Stimulated activated CD4-positive, alpha-beta T cell treated with anti-CD3 and anti-CD28 coated beads, TNF-alpha, amount 100 ng/mL, for 1 hour (primary cell): ENCODE measurements at places on chromosomes 2 and 18.
A peak's percentile ranks its signal among the peaks of the same experiment; 100 is the strongest.

DNA sequence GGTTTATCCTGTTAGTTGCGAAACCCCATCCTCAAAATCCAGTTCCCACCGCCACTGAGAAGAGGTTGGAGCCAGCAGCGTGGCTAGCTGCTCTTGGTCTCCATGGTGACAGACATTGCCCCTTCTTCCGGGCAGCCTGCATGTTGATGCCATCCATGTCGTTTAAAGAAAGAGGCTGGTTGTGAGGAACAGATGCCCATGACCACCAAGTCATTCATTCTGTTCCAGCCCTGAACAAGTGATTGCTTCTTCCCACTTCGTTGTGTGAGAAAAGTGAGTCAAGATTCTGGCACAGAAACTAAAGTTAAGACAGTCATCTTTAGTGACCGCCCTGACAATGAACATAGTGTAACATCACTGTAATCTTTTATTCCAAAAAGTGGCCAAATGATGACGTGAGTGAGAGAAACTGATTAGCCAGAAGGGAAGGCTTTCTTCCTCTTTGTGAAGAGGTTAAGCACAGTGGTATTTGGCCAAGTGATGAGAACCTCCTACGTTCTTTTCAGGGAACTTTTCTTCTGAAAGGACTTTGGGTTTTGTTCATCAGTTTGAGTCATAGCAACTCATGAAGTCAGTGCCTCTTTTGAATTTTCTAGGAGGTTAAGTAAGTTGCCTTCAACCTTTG, 272.5 kb downstream of the GALR1 start:
- no peak for DNase-seq

- no peak for DNase-seq
These were observed 287.3 kb downstream of the EXOC6B start for GRCh38 chr2:72538486-72538885.

DNA sequence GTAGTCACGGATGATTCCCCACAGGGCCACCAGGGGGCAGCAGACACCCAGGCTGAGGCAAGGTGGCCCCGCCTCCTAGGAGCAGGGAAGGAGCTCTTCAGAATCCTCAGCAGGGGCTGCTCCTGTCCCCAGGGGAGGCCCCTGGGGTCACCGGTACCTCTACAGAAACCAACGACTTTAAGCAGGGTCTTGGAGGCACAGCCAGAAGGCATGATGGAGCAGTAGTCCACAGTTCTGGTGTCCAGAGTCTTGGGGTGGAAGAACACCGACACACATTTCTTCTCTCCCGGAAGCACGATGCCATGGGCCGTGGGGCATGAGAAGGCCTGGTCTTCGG, 11.5 kb downstream of the CFAP65 start:
- DNase-seq, result peak; percentile 43

- no peak for DNase-seq
These were observed 59.5 kb downstream of the RMDN2 start for GRCh38 chr2:37984589-37984988.

DNA sequence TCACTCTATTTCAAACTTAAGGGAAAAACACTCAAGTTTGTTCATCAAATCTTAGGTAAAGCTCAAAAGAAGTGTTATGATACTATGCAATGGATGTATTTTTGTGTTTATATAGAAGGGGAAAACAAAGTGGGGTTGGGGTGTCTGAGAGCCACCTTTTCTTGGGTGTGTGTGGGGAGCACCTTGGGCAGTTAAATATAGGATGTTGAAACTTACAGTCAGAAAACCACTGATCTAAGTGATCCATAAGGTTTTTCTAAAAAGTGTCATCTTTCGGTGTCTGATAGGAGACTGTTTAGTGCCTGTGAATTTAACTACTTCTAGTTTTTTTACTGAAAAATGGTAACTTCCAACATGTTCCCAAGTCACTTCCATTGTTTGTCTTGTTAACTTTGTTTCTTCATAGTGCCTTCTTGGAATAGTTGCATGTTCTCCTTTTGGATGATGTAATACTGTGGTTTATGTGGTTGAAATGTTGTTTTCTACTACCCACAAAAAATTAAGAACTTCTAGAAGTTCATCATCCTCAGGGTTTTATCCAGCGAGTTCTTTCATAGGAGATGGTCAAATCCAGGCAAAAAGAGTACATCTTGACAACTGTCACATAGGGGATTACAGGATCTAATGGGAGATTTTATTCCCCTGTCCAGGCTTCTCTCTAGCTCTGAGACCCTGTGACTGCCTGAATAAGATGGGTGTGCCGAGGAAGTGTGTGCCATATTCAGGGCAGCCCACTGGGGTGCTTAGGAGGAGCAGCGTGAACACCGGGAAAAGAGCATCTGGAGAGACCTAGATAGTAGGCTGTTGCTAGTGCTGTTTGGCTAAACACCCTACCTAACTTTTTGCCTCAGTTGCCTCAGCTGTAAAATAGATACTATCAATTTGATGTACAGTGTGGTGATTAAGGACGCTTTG, 46.2 kb downstream of the CAB39 start:
- DNase-seq, result no peak

DNA sequence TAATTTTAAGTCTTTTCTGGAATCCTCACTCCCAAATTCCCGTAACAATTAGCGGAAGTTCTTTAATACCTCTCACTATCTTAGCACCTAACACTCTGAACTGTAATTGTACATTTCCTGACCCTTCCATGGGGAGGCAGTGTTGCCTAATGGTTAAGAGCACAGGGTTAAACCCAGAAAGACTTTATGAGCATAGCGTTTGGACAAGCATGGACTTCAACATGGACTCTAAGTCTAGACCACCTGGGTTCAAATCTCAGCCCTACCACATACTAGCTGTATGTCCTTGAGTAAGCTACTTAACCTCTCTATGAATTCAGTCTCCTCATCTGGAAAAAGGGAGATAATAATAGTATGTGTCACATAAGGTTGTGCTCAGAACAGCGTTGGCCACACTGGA, 13.0 kb downstream of the ANTXR1 start:
- DNase-seq, result no peak

DNA sequence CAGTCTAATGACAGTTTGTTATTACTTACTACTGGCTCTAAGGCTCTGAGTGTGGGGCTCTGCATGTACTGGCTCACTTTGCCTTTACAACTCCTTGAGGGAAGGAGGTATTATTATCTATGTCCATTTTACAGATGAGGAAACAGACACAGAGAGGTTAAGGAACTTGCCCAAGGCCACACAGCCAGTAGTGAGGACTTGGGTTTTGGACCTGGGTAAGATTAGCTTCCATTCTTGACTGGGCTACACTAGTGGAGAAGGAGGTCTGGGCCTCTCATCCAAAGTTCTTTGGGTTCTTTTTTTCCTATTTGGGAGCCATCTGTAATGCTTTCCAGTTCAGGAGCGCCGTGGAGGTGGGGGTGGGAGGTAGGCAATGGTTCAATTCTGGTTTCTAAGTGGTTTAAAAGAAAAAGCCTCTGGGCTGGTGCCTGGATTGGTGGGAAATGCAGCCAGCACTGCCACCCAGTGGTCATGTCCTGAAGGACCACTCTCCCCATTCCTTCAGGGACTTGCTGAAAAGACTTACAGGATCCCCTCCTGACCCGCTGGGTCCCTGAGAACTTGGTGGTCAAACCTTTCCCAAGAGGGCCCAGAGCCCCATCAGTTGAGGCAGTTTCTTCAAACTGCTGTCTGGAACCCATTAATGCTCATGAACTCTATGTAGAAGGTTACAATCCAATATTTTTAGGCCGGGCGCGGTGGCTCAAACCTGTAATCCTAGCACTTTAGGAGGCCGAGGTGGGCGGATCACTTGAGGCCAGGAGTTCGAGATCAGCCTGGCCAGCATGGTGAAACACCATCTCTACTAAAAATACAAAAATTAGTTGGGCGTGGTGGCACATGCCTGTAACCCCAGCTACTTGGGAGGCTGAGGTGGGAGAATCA, 38.6 kb upstream of the NOTO start:
- DNase-seq, result peak; percentile 38

DNA sequence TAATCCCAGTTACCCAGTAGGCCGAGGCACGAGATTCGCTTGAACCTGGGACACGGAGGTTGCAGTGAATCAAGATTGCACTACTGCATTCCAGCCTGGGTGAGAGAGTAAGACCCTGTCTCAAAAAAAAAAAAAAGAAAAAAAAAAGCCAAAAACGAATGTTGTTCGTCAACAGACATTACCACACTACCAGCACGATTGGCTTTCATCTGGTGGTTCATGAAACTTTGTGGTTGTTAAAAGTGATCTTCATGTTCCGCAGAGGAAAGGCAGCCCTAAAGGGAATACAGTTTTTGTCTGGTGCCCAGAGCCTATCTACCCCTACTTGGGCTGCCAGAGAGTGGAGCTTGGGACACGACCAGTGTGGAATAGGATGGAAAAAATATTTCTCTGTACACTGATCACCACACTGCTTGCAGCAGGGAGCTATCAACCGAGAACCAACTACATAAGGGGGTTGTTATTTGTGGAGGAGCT, 13.6 kb upstream of the CXCR4 start:
- no peak for DNase-seq

GRCh38 chr2:232511336-232511890, 8.8 kb upstream of the PRSS56 start:
- DNase-seq, result no peak

- DNase-seq, result no peak
These were observed 317.5 kb upstream of the TRIB2 start for GRCh38 chr2:12399240-12399639.

DNA sequence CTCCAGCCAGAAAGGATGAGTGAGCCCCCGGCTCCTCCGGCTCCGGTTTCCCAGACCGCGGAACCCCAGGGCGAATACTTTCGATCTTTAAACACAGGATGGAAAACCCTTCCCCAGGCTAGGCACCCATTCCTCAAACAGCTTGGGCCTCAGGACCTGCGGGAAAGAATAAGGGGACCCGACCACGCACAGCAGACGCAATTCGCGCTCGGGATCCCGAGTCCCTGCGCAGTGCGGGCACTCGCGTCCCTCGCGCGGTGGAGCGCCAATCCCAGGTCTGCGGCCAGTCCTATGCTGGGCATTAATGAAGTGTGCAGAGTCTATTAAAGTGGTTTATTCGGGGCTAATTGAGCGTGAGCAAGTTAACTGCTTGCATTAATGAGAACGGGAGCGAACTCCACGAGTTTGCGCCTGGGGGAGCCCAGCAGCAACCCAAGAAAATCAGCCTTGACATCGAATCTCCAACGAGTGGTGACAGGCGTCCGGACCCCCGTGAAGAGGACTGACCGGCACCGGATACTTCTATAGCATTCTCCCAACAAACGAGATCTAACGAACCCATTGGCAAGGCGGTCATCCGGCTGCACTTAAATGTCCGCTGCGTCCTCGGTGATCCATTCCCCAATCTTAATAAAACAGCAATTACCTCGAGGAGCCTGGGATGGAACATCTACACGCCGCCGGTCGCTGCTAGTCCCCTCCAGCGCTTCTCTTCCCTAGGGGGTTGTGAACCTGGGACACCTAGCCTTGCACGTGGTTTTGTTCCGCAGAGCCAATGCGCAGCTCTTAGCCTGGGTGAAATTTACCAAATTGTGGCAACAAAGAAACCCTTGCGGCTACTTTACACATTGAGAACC, 1.6 kb downstream of the OSR1 start:
- no peak for DNase-seq

DNA sequence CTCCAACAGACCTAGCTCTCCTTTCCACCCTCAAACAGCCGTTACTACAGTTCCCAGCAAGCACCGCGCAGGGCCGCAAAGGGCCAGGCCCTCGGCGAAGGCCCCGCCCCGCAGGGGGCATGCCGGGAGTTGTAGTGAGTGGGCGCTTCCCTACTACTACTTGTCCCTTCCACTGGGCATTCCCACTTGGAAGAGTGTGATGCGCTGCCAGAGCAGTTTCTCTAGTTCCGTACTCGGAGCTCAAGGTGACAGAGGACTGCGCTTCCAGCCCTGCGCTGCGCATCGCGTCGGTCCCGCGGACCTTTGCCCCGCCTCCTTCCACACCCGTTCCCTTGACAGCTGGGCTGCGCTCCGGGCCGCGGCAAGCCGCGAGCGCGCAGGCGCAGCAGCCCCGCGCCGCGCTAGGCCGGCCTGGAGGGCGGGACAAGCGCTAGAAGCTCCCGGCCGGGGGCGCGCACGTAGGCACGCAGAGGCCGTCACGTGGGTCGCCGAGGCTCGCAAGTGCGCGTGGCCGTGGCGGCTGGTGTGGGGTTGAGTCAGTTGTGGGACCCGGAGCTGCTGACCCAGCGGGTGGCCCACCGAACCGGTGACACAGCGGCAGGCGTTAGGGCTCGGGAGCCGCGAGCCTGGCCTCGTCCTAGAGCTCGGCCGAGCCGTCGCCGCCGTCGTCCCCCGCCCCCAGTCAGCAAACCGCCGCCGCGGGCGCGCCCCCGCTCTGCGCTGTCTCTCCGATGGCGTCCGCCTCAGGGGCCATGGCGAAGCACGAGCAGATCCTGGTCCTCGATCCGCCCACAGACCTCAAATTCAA, at the start of gene VAPA:
Gene VAPA (plus strand): TSS at position 491 of the 808 bp plus-strand sequence. CDS start 241 bp downstream, at position 732.
- peak; percentile 85 for DNase-seq

DNA sequence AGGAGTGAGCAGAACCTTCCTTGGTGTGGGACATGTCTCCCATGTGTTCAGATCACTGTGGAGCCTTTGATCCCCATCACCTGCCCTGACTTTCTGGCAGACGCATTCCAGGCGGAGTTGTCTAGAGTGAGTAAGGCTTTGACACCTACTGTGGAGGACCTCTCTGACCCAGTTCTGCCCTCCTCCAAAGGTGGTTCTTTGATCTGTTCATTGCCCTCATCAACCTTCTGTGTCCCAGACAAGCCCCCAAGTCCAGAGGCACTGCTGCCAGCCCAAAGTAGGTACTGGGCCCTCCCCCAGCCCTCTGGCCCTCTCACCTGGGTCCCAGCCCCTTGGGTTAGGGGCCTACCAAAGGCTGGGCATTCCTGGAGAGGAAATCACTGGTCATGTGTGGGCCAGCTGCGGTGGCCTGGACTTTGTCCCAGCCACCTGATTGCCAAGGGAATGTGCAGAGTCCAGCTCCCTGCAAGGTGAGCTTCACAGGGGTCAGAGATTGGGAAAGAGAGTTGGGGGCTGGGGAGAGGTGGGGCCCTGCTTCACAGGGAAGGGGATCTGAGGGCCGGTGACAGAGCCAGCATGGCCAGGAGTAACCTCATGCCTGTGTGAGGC, 12.1 kb upstream of the FAHD2A start:
- DNase-seq, result no peak

GRCh38 chr2:3914241-3914640, 210.9 kb downstream of the DCDC2C start:
- no peak for DNase-seq

GRCh38 chr2:195450552-195451113, 206.4 kb upstream of the SLC39A10 start:
- no peak for DNase-seq

DNA sequence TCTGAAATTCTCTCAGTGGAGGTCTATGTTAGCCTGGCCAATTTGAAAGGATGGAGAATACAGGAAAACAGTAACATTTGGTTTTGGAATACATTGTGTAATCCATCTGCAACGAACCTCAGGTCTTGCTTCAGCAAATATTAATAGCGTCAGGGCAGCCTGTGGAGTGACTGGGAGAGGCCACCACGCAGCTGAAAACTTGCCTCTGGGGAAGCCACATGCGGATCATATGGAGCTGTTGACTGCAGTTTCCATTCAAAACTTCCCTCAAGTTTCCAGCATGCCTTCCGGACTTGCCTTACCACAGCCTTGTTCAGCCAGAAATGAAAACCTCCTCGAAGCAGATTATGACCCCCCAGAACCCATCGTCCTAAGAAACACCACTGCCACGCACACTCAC, 25.7 kb downstream of the BCL11A start:
- no peak for DNase-seq
